ENCODE measurements at places on chromosomes 4 and X. TPM values are rescaled to one million over a fixed set of nuclear protein-coding genes. Genes with fewer than 3 reads are reported as not detected.

EDA gene
- 0.76 TPM for polyA plus RNA-seq

DIPK2B gene
- polyA plus RNA-seq = 8.6 TPM

CCKAR gene
- 0.19 TPM for polyA plus RNA-seq

SHISA3 gene
- polyA plus RNA-seq = 0.37 TPM

OCIAD1 gene
- 174 TPM for polyA plus RNA-seq

GPAT3 gene
- polyA plus RNA-seq = 0.36 TPM

SLITRK2 gene
- polyA plus RNA-seq = 2.2 TPM

IGSF1 gene
- polyA plus RNA-seq = 3.0 TPM

FRG2 gene
- polyA plus RNA-seq = not detected

TEC gene
- polyA plus RNA-seq = 0.29 TPM

LARP7 gene
- polyA plus RNA-seq = 6.9 TPM

ADH1A gene
- polyA plus RNA-seq = not detected

GYPE gene
- polyA plus RNA-seq = not detected

UCP1 gene
- not detected for polyA plus RNA-seq

DAPP1 gene
- polyA plus RNA-seq = not detected

PAQR3 gene
- polyA plus RNA-seq = 5.2 TPM

GIMD1 gene
- not detected for polyA plus RNA-seq

CFAP99 gene
- polyA plus RNA-seq = 0.71 TPM

EIF2S3 gene
- polyA plus RNA-seq = 55.8 TPM

GAGE12J gene
- not detected for polyA plus RNA-seq

NUDT11 gene
- polyA plus RNA-seq = 17.4 TPM

LONRF3 gene
- polyA plus RNA-seq = 0.20 TPM

GDPD2 gene
- 2.1 TPM for polyA plus RNA-seq

PF4V1 gene
- not detected for polyA plus RNA-seq

ZAR1 gene
- 0.44 TPM for polyA plus RNA-seq

POU3F4 gene
- 0.44 TPM for polyA plus RNA-seq

GYG2 gene
- polyA plus RNA-seq = 6.1 TPM

STARD8 gene
- 4.6 TPM for polyA plus RNA-seq

TMEM255A gene
- 1.4 TPM for polyA plus RNA-seq

RIBC1 gene
- polyA plus RNA-seq = 4.4 TPM

MTCP1 gene
- polyA plus RNA-seq = 12.7 TPM

CCDC110 gene
- polyA plus RNA-seq = 0.27 TPM

NLGN3 gene
- 27.3 TPM for polyA plus RNA-seq

TAF1 gene
- 14.1 TPM for polyA plus RNA-seq

Measured in brain (organoid and tissue), 16 donors.